ENCODE measurements at places on chromosomes 1 and 21. TPM values are rescaled to one million over a fixed set of nuclear protein-coding genes. Genes with fewer than 3 reads are reported as not detected.

DNA sequence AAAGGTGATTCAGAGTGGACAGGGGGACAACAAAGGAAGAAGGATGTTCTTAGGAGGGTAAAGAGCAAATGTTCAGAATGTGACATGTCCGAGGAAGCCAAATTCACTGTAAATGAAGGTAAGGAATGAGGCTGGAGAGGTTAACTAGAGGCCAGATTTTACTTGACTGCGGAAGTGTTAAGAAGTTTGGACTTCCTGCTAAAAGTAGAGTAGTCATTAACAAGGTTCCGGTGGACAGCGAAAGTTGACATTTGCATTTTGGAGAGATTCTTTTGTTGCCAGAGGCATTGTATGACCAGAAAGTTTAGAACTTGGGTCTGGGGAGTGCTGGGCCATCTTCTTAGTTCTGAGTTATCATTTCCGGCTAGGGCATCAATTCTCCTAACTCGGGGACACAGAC lies 7.2 kb upstream of the ERRFI1 start:
- no peak overlapping the region for H3K4me3 ChIP-seq
- H3K4me1 ChIP-seq, result no peaks in the 10 kb centered on the region
- H3K36me3 ChIP-seq, result no peaks in the 10 kb centered on the region
- H3K27ac ChIP-seq, result no peak overlapping the region
- no peaks in the 10 kb centered on the region for H3K27me3 ChIP-seq

GRCh38 chr1:15212954-15213291 lies 34.1 kb upstream of the FHAD1 start:
- no peak overlapping the region for H3K4me3 ChIP-seq
- no peaks in the 10 kb centered on the region for H3K27me3 ChIP-seq
- H3K27ac ChIP-seq, result no peak overlapping the region
- peaks cover 20% of the 10 kb centered on the region for H3K4me1 ChIP-seq

- peaks cover 20% of the 10 kb centered on the region for H3K4me1 ChIP-seq
- H3K27ac ChIP-seq, result no peak overlapping the region
- no peak for DNase-seq
- no peak overlapping the region for H3K4me3 ChIP-seq
- H3K27me3 ChIP-seq, result no peaks in the 10 kb centered on the region
These were observed 42.7 kb downstream of the MORN1 start for GRCh38 chr1:2348346-2349325.

GRCh38 chr1:9842781-9843575 lies 19.2 kb upstream of the CLSTN1 start:
- peak overlapping the region; percentile 67 for H3K27ac ChIP-seq
- no peak overlapping the region for H3K4me3 ChIP-seq
- no peaks in the 10 kb centered on the region for H3K27me3 ChIP-seq
- no peak for DNase-seq
- H3K36me3 ChIP-seq, result no peaks in the 10 kb centered on the region

DNA sequence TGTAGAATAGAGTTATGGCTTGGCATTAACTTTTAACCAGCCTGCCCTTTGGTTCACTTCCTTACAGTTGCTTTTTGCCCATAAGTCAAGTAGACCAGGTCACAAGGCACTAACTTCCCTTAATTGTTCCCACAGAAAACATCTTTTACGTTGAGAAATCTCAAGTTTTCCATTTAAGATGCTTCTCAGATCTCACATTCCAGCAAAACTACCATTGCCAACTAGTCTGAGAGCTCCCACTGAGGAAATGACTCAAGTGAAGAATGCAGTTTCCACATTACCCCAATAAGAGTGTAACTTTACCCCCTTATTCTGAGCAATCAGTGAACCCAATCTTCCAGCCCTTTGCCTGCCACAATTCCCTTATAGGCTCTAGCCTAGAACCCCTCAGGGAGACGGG lies 502.2 kb upstream of the OLFM3 start:
- no peak for DNase-seq
- no peak overlapping the region for H3K4me3 ChIP-seq
- no peaks in the 10 kb centered on the region for H3K36me3 ChIP-seq

DNA sequence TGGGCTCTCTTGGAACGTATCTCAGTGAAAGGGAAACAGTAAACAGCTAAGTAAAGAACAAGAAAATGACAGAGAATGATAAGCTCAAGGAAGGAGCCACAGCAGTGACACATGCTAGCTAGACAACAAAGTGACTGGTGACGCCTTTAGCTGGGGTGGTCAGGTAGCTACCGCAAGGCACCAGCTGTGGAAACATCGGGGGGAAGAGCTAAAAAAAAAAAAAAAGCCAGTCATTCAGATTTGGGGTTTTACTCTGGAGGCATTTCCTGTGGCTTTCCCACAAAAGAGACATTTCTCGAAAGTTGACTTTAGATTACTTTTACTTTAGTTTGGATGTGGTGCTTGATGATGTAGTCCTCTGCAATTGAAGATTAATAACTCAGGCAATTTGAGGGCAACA lies 2.1 kb downstream of the FHAD1 start:
- peaks cover 35% of the 10 kb centered on the region for H3K27me3 ChIP-seq
- H3K4me3 ChIP-seq, result no peak overlapping the region
- H3K27ac ChIP-seq, result no peak overlapping the region
- H3K4me1 ChIP-seq, result peaks cover 16% of the 10 kb centered on the region
- H3K36me3 ChIP-seq, result no peaks in the 10 kb centered on the region
- DNase-seq, result no peak

- no peak overlapping the region for H3K27ac ChIP-seq
- no peak overlapping the region for H3K4me3 ChIP-seq
- no peak for DNase-seq
- no peaks in the 10 kb centered on the region for H3K27me3 ChIP-seq
- no peaks in the 10 kb centered on the region for H3K4me1 ChIP-seq
These were observed 54.3 kb upstream of the ERO1B start for GRCh38 chr1:236336084-236336483.

DNA sequence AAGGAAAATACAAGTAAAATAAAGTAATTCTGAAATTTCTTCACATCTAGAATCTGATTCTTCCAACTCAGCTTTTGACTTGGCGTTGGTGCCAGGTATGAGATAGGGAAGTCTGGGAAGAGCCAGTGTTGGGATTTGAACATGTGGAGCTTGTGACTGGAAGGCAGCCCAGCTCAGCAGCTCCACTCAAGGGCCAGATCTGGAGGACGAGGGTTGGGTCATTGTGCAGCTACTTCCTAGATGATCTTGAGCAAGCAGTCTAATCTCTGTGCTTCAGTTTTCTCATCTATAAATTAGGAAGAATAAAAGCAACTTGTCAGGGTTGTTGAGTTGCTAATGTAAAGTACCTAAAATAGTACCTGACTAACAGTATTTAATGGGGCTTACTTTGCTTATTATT lies 5.0 kb downstream of the ADARB1 start:
- peaks cover 36% of the 10 kb centered on the region for H3K4me1 ChIP-seq
- no peak overlapping the region for H3K4me3 ChIP-seq
- no peak for DNase-seq

DNA sequence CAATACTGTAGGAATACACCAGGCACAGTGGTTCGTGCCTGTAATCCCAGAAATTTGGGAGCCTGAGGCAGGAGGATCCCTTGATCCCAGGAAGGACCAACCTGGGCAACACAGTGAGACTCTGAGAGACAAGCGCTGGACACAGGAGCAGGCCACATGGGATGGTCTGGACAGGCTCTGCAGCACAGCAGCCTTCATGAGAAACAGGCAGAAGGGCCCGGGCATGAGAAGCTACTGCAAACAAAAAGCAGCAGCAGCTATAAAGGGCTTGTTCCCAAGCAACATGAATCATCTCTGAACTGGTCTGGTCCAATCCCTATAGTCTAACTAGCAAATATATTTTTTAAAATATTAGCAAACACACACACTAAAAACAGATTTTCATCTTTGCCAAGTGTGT lies 35.5 kb upstream of the SLAMF9 start:
- H3K36me3 ChIP-seq, result no peaks in the 10 kb centered on the region
- H3K4me3 ChIP-seq, result no peak overlapping the region
- H3K27ac ChIP-seq, result no peak overlapping the region
- DNase-seq, result no peak

- peaks cover 4% of the 10 kb centered on the region for H3K4me1 ChIP-seq
- H3K4me3 ChIP-seq, result no peak overlapping the region
- H3K36me3 ChIP-seq, result no peaks in the 10 kb centered on the region
- no peak for DNase-seq
These were observed 349.4 kb upstream of the RUNX1 start for GRCh38 chr21:35398346-35398982.

DNA sequence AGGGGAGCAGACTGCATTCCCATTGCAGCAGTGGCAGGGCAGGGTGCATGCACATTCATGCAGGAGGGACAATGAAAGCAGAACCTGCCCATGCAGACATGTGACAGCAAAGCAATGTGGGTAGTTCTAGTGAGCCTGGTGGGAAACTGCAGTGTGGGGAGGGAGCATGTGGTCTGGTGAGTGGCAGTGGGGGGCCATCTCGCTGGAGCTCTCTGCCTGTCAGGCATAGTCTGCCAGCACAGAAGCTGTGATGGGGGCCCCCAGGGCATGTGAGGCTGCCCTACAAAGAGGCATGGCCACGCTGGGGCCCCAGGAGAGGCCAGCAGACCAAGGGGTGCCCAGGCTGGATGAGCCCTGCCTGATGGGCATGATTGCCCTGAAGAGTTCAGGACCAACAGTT lies 579.7 kb downstream of the PTPRC start:
- H3K4me1 ChIP-seq, result no peaks in the 10 kb centered on the region
- H3K27ac ChIP-seq, result no peak overlapping the region
- no peak for DNase-seq
- H3K36me3 ChIP-seq, result no peaks in the 10 kb centered on the region
- no peaks in the 10 kb centered on the region for H3K27me3 ChIP-seq

GRCh38 chr1:205172729-205173366 lies 38.7 kb downstream of the DSTYK start:
- H3K27me3 ChIP-seq, result no peaks in the 10 kb centered on the region
- peaks cover 15% of the 10 kb centered on the region for H3K4me1 ChIP-seq
- no peak overlapping the region for H3K4me3 ChIP-seq
- no peak for DNase-seq
- H3K27ac ChIP-seq, result no peak overlapping the region

DNA sequence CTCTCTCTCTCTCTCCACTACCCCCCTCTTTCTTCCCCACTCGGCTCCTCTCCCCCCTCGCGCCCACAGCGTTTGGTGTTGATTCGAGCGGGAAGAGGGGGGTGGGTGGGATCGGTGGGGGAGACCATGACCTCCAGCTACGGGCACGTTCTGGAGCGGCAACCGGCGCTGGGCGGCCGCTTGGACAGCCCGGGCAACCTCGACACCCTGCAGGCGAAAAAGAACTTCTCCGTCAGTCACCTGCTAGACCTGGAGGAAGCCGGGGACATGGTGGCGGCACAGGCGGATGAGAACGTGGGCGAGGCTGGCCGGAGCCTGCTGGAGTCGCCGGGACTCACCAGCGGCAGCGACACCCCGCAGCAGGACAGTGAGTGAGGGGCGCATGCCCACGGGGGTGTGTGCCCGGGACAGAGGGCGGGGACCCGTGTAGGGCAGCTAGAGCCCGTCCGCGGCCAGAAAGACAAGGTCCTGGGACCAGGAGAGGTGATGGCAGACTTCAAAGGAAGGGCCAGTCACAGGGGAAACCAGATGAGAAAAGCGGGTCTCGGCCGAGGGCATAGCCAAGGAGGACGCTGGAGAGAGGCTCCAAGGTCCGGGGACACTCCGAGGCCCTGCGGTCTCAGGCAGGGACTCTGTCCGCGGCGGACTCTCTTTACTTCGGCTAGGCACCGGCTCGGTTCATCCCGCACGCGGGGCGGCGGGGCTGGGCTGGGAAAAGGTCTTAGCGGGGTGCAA lies at the start of gene PRRX1:
PRRX1 (plus strand) TSS at position 39 of the 735 bp plus-strand sequence; CDS start at position 127, 88 bp downstream.
- peak within 1 kb of the TSS; percentile 59 for H3K4me3 ChIP-seq
- H3K27me3 ChIP-seq, result peaks cover 66% of the 10 kb centered on the region
- no peak for DNase-seq
- no peaks in the 10 kb centered on the region for H3K36me3 ChIP-seq
- H3K4me1 ChIP-seq, result peaks cover 38% of the 10 kb centered on the region

DNA sequence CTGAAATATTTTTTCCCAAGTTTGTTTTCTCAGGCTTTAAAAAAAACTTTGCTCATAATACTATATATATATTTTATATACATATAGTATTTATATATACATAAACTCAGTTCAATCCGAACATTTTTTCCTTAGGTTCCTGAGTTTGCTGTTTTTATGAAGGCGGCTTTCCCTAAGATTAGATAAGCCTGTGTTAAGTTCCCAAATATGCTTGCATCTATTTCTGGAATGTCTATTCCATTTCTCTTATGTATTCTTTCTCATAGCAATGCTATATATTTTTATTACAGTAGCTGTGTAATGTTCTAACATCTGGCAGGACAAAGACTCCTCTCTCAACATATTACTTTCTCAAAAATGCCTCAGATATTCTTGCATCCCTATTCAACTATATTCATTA lies 45.9 kb downstream of the ADSS2 start:
- H3K27ac ChIP-seq, result no peak overlapping the region
- no peak overlapping the region for H3K4me3 ChIP-seq
- H3K27me3 ChIP-seq, result no peaks in the 10 kb centered on the region
- H3K36me3 ChIP-seq, result peaks cover 68% of the 10 kb centered on the region
- no peak for DNase-seq

DNA sequence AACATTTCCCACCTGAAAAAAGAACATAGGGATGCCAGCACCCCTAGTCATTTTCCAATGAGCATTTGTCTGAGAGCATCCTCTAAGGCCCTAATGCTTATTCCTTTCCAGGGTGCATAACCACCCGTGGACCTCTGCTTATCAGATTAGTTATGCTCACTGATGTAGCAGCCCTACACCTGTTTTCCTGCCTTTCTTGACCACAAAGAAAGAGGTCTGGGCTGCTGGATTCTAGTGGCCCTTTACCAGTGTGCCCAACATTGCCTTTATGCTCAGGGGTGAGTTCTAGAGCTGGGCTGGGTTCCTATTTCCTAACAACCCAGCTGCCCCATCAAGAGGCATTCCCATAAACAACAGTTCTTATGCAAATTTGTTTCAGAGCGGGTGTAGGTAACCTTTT lies 20.3 kb upstream of the PM20D1 start:
- H3K36me3 ChIP-seq, result no peaks in the 10 kb centered on the region
- no peak for DNase-seq
- no peak overlapping the region for H3K4me3 ChIP-seq
- no peaks in the 10 kb centered on the region for H3K4me1 ChIP-seq

- H3K36me3 ChIP-seq, result no peaks in the 10 kb centered on the region
- no peak for DNase-seq
- H3K4me3 ChIP-seq, result no peak overlapping the region
- no peaks in the 10 kb centered on the region for H3K27me3 ChIP-seq
These were observed 71.2 kb upstream of the HMGB4 start for GRCh38 chr1:33792651-33793050.

GRCh38 chr1:30125021-30125820 lies 598.2 kb downstream of the MATN1 start:
- no peaks in the 10 kb centered on the region for H3K4me1 ChIP-seq
- H3K27me3 ChIP-seq, result no peaks in the 10 kb centered on the region
- DNase-seq, result no peak
- no peak overlapping the region for H3K27ac ChIP-seq
- no peaks in the 10 kb centered on the region for H3K36me3 ChIP-seq

Gene NKAIN1
- 1.1 TPM for total RNA-seq

Gene ZNF683
- not detected for total RNA-seq

Gene PLA2G4A
- total RNA-seq, result 13.8 TPM

Gene TRIM45
- 2.6 TPM for total RNA-seq

Gene DNM3
- total RNA-seq, result 1.6 TPM

Gene TESK2
- total RNA-seq, result 28.9 TPM

Gene APP
- 325 TPM for total RNA-seq

All from suprapubic skin (tissue), 4 donors.